ENCODE measurements at places on chromosomes 5 and 9.

GRCh38 chr9:107989544-107989943, 500.0 kb upstream of the KLF4 start:
- DNase-seq, result no peak

DNA sequence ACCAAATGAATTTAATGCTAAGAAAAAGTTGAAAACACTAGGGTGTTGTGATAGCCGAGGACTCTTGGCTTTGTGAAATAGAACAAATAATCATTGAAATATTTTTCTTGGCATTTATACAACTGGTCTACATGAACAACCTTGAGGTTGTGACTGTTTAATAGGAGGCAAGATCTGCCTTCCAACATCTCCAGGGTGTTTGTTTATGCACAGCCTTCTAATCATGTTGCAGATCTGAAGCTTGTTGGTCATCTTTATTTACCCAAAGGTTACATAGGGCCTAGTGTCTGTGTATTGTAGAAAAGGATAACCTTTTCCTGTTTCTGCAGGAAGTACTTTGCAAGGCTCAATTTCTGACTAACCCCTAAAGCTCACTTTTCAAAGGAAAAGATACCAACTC, 65.2 kb upstream of the RANBP3L start:
- DNase-seq, result no peak

- DNase-seq, result no peak
Observed at GRCh38 chr5:5101676-5102075, 38.5 kb upstream of the ADAMTS16 start.

GRCh38 chr5:172356047-172356446, 72.5 kb upstream of the UBTD2 start:
- no peak for DNase-seq

GRCh38 chr5:60687927-60688720, 11.8 kb downstream of the DEPDC1B start:
- DNase-seq, result no peak

- no peak for DNase-seq
Observed at GRCh38 chr9:128886211-128886891, 4.4 kb downstream of the LRRC8A start.

GRCh38 chr5:35066260-35066795, 18.6 kb upstream of the AGXT2 start:
- no peak for DNase-seq

- no peak for DNase-seq
Observed at GRCh38 chr5:144913661-144914060, 743.0 kb downstream of the KCTD16 start.

- DNase-seq, result no peak
Observed at GRCh38 chr9:82894961-82895821, 167.8 kb downstream of the RASEF start.

GRCh38 chr9:89883401-89884341, 278.9 kb downstream of the GADD45G start:
- no peak for DNase-seq

DNA sequence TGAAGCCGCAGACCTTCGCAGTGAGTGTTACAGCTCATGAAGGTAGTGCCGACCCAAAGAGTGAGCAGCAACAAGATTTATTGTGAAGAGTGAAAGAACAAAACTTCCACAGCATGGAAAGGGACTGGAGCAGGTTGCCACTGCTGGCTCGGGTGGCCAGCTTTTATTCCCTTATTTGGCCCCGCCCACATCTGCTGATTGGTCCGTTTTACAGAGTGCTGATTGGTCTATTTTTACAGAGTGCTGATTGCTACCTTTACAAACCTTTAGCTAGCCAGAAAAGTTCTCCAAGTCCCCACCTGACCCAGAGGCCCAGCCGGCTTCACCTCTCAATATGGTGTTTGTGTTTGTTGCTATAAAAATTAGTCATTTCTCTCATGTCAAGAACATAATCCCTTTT, 49.7 kb downstream of the RECK start:
- no peak for DNase-seq

GRCh38 chr5:72364171-72364570, 44.0 kb downstream of the PTCD2 start:
- DNase-seq, result no peak

GRCh38 chr5:170217831-170218230, 15.0 kb upstream of the C5orf58 start:
- DNase-seq, result no peak

DNA sequence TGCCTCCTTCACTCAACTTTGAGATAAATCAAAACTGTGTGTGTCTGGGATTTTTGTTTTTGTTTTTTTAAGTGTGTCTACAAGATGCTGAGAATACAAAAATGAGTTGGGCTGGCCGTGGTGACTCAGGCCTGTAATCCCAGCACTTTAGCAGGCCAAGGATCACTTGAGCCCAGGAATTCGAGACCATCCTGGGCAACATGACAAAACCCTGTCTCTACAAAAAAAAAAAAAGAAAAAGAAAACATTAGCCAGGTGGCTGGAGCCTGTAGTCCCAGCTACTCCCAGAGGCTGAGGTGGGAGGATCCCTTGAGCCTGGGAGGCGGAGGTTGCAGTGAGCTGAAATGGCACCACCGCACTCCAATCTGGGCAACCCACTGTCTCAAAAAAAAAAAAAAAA, 21.0 kb downstream of the HNRNPK start:
- DNase-seq, result no peak

DNA sequence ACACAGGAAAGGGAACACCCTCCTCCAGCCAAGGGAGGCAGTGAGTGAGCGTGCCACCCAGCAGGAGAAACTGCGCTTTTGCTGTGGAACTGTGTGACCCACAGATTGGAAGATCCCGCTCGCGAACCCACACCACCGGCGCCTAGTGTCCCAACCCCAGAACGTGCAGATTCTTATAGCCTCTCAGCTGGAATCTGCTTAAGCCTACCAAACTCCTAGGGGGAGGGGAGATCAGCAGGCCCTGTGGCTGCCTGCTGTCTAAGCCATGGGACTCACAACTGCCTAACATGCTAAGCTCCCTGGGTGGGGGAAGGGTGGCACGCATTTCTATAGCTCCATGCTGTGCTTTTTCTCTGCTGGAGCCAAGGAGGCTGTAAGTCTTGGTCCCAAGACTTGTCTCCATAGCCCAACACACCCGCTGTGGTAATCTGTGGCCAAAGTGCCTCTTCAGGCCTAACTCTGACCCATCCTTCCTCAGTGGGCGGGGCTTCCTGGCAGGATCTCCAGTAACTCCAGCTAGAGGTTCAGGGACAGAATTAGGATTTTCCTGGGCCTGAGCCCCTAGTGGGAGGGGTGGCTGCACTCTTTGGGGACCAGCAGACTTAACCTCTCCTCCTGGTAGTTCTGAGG, 485.0 kb downstream of the TAF11L14 start:
- no peak for DNase-seq

GRCh38 chr9:8963885-8964284, 1164.3 kb upstream of the DMAC1 start:
- DNase-seq, result no peak

- peak; percentile 84 for DNase-seq
Observed at GRCh38 chr9:109745335-109746283, 34.4 kb upstream of the PALM2AKAP2 start.

GRCh38 chr9:137813167-137813566, 64.4 kb upstream of the CACNA1B start:
- DNase-seq, result no peak

GRCh38 chr9:87494970-87495471, 2.6 kb upstream of the DAPK1 start:
- DNase-seq, result no peak

GRCh38 chr5:100186181-100186580, 349.0 kb upstream of the FAM174A start:
- no peak for DNase-seq

DNA sequence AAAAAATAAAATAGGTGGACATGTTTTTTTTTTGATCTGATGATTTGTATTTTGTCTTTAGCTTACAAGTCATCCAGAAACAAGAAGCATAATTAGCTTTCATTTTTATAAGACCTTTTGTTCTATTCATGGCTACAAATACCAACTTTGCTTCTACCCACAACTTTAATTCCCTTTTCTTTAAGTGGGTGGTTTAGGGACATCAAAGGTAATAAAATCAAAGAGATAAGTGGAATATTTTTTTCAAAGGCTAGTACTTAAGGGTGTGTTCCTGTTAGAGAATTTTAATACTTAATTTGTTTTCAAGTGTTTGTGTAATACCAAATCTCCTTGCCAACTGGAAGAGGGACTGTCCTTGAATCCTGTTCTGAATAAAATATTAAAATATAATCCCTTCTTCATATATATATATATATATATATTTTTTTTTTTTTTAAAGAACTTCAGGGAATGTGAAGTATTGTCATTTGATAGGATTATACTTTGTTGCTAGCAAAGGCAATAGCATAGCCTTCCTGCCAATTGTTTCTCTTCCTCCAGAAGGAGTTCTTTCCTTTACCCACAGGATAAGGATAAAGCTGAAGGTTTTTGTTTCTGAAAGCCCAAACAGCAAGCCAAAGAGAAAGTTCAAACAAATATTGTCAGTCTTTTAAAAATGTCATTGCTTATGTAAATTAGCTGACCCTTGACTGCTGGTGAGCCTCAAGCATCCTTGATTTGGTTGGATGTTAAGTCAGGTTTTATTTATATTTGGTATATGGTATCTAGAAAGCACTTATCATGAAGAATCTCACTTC, 108.9 kb downstream of the PAM start:
- no peak for DNase-seq

- no peak for DNase-seq
Observed at GRCh38 chr5:75534734-75535133, 23.0 kb downstream of the POLK start.
